ENCODE measurements at places on chromosomes 1 and 21.

DNA sequence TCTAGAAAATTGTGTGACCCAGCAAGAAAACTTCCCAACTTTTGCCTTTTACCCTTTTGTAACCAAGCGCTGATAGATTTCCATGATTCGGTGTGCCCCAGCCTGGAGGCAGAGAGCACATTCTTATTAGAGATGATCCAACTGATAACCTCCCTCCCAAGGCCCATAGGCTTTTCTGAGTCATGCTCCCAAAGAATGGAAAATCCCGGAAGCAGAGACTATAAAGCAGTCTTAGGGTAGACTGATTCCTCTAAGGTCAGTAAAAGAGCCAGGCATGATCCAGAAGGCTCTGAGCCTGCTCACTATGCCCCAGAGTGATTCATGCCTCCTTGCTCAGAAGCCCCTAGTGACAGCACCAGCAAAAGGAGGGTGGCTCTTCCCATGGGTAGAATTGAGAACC, 4.3 kb downstream of the CAMK1G start:
- no peak for DNase-seq

DNA sequence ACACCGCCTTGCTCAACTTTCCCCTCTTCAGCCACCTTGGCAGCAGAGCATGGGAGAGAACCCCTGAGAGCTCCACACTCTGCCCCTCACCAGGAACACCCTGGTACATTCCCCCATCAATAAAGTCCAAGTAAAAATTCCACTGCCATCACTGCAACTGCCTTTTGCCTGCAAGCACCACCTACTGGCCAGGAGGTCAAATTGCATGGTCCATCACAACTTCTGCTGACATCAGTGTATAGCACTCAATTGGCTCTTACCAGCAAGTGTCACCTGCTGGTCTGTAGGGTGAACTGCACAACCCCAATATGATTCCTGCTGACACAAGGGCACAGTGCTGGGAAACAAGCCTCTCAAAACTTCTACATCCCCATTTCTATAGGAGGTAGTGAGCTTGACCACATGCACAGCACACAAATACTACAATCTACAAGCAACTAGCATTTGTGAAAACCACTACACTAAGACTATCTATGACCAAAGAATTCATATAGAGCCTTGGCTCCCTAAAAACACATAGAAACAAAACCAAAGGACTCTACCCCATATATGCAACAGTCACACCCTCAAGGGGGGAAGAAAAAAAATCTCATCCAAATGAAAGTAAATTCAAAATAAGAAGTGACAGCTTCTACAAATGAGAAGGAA, 69.2 kb downstream of the FASLG start:
- no peak for DNase-seq

DNA sequence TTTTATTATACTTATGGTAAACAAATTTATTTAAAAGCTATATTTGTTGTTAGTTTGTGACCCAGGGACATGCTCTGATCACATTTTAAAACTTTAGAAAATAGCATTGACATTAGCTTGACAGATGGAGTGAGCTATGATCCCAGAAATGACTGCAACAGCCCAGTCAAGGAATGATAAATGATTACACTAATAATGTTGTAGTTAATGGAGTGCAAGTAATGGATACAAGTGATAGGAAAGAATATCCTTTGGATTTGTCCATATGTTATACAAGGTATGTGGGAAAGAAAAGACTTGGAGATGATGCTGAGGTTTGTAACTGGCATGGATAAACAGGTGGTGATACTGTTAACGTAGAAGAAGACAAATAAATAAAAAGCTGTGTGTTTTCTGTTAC, 1908.7 kb downstream of the MRPL39 start:
- no peak for DNase-seq

- no peak for DNase-seq
Measured at GRCh38 chr1:51829058-51829457, 49.5 kb downstream of the NRDC start.

DNA sequence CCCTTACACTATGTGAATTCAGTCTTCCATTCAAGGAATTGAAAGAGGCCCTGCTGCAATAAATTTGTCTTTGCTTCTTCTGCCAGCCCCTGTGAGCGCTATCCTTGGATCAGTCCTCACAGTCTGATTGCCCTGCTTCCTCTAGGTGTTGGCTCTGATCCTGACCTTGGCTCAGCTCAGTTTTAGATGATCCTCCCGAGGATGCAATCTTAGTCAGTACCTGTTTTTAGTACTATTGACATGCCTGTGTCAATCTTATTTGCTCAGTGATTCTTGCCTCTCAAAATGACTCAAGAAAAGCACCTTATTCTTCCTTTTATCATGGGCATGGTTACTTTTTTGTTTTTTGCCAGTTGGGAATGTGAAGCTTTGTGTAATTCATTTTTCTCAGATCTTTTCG, 101.4 kb upstream of the KCNK1 start:
- no peak for DNase-seq
